AG08395 (cell line): ENCODE measurements at places on chromosomes 1 and 21.

DNA sequence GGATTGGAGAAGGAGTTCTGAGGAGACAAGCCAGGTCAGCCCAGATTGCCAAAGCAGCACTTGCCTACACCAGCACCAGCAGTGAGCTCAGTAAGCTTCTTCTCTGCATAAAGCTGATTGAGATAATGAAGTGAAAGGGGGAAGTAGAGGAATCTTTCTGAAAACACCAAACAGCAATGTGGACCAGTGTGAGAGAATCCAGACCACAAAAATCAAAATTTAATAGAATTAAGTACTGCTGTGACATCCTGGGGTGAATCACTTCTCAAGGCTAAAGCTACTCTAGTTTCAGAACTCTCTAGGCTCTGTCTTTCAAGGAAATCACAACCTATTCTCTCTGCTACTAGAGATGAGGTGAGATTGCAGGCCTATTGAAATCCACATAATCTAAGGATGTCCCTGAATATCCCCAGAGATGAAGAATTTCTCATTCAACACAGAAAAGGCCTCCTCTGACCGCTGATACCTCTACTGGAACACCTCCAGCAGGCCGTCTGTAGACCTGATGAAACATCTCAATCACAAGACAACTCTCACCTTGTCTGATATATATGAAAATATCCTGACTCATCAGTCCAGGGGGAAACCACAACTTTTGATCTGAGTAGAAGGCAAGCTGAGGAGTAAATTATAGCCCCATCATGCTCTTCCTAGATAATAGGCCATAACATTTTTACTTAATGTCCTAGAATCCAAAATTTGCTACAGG lies at the start of gene FCRL4:
TSS of gene FCRL4 (minus strand) at position 127 of the 709 bp plus-strand sequence. CDS start 141 bp downstream, outside the sequence.
- DNase-seq: no peak

- peak; percentile 96 for DNase-seq
Measured at GRCh38 chr1:235067396-235068157, 61.1 kb downstream of the TOMM20 start.

DNA sequence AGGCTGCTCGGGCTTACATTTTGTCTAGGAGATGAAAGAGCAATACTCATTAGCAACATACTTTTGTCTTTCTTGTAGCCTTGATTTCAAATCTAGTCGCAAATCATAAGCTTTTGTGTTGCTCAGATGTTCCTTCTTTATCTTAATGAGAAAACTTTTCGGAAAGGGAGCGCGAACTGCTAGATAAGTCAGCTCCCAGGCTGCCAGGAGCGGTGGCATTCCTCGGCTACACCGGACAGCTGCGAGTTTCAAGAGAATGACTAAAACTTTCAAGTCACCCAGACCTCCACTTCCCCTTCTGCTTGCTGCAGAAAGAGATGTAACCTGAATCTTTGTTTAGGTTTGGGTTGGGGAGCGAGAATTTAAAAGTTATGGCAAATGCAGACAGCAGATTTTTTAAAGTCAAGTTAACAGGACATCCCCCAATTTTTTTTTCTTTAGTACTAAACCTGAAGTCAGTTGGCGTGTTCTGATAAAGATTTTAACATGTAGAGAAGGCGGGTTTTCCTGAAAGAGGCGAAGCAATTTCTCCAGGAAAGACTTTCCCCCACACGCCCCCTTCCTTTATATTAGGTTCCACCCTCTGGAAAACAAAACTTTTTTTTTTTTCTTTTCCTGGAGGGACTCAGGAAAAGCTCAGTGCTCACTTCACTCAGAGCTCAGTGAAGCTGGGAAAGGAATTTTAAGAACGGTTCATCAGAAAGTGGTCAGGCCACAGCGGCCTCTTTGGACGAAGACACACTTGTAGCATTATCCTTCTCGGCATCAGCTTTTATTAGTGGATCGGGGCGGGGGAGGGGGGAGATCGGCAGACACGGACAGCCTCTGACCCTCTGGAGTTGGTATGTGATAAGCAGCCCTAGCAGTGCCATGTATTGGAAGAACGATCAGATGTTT lies at the start of gene LHX8:
TSS of gene LHX8 (plus strand) at position 639 of the 897 bp plus-strand sequence. CDS start 2,227 bp downstream, outside the sequence.
- no peak for DNase-seq

DNA sequence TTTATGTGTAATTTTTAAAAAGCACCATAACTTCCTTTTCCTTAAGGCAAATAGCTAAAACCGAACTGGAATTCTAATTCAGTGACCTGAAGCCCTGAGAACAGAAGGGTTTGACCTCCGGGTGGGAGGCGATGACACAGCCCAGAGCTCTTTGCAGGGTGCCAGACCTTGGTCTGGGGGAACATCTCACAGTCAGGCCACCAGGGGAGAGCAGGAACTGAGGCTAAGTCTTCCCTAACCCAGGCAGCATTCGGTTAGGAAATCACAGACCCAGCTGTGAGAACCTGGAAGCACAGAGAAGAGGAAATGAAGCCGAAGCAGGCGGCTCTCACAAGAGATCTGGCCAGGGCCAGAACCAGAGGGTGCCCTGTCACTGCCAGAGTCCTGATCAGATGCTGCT lies 444.8 kb downstream of the TTLL7 start:
- DNase-seq: no peak

- no peak for DNase-seq
Measured at GRCh38 chr1:166133276-166133841, 33.4 kb downstream of the FAM78B start.

DNA sequence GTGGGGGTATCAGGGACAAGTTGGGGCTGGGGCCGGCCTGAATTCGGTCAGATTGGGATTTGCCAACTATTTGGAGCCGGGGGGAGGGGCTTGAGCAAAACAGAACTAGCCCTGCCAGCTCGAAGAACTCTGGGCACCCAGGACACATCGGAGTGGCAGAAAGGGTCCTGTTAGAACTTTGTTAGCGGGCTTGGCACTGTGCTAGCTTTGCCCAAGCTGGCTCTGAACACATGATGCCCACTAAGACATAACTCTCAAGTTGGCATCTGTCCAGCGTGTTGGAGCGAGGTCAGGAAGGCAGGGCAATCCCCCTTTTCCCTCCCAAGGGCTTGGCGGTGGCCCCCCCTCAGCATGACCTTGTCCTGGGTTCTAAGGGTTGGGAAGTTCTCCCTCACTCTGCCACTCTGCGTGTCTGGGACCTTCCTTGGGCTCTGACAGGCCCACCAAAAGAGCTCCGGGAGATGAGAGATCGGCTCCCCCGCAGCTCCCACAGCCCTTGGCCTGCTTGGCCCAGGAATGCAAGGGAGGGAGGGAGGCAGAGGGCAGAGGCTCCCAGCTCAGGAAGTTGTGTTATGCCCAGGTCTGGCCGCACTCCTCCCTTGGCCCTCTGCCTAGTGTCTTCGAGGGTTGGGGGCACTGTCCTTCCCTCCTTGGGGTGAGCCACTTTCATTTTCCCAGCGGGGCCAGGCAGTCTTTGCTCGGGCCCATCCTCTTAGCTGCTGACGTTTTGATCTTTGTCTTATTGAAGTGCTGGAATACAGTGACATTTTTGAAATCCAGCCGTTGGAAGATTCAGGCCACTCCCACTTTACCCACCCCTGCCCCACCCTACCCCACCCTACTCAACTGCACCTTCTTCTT lies 1.2 kb downstream of the LMNA start:
- no peak for DNase-seq

DNA sequence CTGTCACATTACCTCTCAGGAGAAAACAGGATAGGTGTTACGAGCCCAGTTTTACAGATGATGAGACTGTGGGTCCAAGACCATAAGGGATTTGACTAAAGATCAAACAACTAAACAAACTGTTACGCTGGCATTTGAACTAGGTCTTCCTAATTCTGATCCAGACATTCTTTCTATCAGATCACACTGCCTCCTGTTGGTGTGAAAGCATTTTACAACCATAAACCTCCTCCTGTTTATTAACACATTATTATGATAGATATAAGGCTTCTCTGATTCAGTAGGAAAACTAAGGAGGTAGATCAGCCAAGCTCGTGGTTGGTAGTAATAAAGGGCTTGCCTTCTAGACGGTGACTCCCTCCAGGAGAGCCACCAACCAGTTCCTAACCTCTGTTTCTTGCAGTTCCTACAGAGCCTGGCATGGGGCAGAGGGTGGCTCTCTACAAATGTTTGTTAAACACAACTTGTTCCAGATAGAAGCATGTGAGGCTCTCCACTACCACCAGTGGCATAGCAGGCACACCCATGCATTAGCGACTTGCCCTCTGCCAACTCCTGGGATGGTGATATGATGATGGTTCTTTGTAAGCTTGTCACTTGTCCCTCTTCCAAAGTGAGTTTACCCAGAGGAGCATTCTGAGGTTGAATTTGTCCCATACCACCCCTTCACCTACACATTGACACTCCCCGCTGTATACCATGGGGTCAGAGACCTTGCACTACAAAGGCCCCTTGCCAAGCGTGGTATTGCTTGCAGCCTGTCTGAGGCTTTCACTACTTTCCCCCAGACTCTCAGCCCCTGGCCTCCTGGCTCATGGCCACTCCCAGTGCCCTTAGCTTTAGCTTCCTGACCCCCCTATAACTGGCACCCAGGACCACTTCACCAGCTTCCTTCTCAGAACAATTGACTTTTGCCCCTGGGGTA lies 96.4 kb upstream of the HOOK1 start:
- peak; percentile 18 for DNase-seq

DNA sequence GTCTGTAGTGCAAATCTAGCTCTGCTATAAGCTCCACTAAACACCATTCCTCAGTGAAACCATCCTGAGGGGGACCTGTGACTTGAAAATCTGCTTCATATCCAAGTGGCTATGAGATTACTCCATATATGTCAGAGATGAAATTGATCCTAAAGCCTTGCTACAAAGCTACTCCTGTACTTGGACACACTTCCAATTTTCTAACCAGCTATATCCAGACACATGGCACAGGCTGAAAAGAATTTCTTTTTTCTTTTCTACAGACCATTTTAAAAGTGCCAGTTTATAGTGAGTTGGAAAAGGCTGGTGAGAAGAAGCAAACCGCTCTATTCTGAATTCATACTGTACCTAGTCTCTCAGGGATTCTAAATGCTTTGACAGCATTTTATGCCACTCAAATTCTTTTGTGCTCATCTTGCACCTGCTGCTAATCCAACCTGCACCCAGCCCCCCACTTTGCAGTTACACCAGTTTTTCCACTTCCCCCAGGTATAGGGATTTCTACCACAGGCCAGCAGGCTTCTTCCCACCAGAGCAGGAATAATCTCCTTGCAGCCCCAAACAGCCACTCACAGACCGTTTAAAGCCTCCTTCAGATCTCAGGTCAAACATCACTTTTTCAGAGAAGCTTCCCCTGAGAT lies 112.5 kb downstream of the RERE start:
- DNase-seq: no peak

- no peak for DNase-seq
Measured at GRCh38 chr1:31421371-31422040, 8.5 kb downstream of the SERINC2 start.

DNA sequence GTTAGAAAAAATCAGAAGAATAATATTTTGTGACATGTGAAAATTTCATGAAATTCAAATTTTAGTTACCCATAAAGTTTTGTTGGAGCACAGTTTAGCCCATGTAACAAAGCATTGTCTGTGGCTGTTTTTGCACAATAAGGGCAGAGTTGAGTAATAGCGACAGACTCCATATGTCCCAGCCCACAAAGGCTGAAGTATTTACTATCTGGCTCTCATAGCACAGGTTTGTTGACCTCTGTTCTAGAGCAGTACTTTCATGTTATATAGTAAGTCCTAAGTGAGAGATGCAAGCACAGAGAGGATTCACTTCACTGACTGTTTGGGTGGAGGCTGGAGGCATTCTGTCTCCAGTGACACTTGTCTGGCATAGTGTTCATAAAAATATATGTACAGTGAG lies 6.8 kb downstream of the LAMC1 start:
- no peak for DNase-seq
